ENCODE measurements at places on chromosomes 7 and 10.
A peak's percentile ranks its signal among the peaks of the same experiment; 100 is the strongest.

- DNase-seq = no peak
Observed at GRCh38 chr7:16417906-16418305, 3.4 kb downstream of the CRPPA start.

DNA sequence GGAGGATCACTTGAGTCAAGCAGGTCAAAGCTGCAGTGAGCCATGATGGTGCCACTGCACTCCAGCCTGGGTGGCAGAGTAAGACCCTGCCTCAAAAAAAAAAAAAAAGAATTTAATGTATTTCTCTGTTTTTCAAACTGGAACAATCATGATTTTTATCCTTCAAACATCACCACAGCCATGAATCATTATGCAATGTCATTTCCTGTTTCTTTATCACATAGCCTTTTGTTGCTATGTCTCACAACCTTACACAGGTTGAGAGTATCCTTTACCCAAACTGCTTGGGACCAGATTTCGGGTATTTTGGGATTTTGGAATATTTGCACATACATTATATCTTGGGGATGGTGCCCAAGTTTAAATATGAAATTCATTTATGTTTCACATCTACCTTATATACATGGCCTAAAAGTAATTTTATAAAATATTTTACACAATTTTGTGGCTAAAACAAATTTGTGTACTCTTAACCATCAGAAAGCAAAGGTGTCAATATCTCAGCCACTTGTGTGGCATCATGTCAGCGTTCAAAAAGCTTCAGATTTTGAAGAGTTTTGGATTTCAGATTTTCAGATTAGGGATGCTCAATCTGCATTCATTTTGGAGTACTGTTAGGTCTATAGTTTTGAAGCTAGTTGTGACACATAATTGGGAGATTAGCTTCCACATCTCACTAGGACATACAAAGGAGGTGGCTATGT, 8.2 kb downstream of the NT5C3A start:
- DNase-seq = no peak

DNA sequence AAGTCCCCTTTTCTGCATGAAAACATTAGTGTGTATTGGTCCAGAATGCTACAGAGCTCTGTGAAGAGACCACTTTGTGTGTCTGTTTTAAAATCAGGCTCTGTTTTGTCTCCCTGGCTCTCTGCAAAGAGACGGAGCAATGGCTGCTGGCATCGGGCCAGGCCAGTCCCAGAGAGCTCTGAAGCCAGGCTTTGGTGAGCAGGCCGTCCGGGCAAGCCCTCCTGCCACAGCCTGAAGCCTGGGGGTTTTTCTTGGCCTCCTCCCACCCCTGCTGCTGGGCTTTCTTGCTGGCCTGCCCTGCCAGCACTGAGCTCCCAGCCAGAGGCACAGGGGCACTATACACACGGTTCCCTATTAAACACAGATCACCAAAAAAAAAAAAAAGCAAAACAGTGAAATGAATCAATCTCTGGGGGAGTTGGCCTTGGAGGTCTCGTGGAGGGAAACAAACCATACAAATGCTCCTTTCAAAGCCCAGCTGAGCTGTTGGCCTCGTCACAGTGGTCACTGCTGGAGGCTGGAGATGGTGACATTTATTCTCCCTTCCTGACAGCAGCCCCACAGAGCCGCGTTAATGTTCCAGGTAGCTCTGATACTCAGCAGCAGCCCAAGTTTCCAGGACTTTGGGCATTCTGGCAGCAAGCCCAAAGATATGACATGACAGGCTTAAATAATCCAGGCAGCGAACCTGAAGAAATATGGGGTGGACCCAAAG, 237.2 kb downstream of the TCF7L2 start:
- DNase-seq = no peak

GRCh38 chr10:84314275-84314674, 14.1 kb upstream of the CCSER2 start:
- no peak for DNase-seq

- DNase-seq = peak; percentile 53
Observed at GRCh38 chr10:133132473-133133291, 27.3 kb upstream of the KNDC1 start.

DNA sequence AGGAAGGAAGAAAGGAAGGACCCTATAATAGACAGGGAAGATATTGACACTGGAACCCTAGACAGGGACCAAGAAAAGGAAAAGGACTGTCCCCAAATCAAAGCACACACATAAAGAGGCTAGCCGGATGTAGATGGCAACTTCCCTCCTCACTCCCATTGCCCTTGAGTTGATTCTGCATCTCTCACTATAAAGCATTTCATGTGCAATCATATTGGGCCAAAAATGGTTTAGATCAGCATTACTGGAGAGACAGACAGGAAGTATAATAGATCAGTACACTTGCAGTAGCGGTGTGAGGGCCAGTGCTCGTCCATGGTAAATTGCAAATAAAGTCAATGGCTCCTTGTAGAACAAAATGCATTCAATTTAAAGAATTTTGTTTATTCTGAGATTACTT, 8.4 kb downstream of the IFIT3 start:
- no peak for DNase-seq

DNA sequence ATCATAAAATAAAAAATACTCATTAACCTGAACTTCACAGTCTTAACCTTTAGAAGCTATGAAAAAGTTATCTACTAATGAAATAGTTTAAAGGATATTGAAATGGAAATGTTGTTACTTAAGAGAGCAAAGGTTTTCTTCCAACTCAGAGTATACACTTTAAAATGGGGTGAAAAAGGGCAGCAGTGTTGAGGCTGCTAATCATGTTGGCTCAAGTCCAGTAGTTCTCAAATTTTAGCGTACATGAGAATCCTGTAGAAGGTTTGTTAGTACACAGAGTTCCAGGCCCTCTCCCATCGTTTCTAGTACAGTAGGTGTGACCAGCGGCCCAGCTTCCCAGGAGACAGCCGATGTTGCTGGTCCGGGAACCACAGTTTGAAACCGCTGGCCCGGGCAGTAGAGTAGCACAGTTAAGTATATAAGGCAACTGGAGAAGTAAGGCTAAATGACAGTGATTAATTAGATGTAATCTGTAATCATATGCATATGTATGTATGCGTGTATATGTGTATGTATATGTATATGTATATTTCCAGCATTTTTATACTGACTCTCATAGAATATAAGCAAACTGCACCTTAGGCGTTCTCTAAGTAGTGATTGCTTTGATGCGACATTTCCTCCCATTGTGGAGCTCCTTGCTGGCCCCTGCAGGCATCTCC, 147.2 kb upstream of the PRR15 start:
- DNase-seq = no peak

DNA sequence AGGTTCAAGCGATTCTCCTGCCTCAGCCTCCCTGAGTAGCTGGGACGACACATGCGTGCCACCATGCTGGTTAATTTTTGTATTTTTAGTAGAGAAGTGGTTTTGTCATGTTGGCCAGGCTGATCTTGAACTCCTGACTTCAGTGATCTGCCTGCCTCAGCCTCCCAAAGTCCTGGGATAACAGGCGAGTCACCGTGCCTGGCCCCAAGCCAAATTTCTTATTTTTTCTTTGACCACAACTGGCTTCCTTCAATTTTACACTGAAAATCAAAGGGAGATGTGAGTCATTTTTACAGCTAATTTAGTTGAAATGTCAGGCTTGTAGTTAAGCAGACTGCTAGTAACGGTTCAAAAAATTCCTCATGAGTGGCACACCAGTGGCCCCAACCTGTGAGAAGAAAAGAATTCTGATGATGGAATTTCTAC, 7.8 kb downstream of the RNF216 start:
- DNase-seq = peak; percentile 66

DNA sequence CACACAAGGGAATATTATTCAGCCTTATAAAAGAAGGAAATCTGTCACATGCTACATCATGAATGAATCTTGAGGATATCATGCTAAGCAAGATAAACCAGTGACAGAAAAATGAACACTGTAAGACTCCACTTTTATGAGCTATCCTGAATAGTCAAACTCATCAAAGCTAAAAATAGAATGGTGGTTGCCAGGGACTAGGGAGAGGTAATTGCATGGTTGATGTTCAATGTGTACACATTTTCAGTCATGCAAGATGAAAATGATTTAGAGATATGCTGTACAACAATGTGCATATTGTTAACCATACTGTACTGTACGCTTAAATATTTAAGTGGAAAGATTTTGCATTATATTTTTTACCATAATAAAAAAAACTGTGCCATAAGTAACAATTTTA, 1349.1 kb downstream of the XPNPEP1 start:
- no peak for DNase-seq

- no peak for DNase-seq
Observed at GRCh38 chr10:24762966-24763623, 39.4 kb upstream of the ARHGAP21 start.

DNA sequence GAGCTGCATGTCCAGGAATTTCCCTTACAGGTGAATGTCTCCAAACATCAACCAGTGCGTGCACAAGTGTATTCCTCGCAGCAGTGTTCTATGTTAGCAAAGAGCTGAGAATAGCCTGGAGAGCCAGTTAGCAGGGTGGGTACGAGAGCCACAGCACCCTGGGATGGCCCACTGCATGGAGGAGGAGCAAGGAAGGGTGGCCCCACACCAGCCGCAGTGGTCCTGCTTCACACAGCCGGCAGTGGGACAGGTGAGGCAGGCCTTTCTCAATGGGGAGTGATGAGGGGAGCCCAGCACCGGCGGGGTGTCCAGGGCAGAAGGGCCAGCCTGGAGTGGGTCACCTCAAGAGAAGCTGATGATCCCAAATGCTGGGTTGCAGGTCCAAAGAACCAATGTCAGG, 240.7 kb downstream of the TCERG1L start:
- DNase-seq = peak; percentile 38

- DNase-seq = no peak
Observed at GRCh38 chr7:40474790-40475680, 340.2 kb downstream of the SUGCT start.

- DNase-seq = peak; percentile 89
Observed at GRCh38 chr10:77836299-77836820, 90.2 kb downstream of the DLG5 start.

DNA sequence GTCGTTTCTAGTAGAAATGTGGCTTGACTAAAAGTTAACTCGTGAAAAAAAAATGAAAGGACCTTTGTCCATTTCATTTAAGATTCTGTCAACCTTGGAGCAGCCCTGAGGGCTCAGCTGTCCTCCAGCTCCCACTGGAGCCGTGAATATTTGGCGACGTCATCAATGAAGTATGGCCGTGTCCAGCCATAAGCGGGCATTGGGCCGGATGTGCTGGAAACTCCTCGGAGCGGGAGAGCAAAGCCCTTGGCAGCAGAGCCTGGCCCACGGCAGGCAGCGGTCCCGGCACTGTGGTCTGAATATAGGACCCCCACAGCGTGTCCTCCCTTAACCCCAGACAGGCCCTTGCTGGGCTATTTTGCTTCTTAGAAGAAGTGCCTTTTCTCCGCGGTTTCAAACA, 50.0 kb downstream of the JAKMIP3 start:
- DNase-seq = peak; percentile 31

GRCh38 chr7:75866489-75867389, 12.1 kb upstream of the RHBDD2 start:
- peak; percentile 77 for DNase-seq

- DNase-seq = no peak
Observed at GRCh38 chr10:115129752-115130151, 36.6 kb downstream of the ATRNL1 start.

DNA sequence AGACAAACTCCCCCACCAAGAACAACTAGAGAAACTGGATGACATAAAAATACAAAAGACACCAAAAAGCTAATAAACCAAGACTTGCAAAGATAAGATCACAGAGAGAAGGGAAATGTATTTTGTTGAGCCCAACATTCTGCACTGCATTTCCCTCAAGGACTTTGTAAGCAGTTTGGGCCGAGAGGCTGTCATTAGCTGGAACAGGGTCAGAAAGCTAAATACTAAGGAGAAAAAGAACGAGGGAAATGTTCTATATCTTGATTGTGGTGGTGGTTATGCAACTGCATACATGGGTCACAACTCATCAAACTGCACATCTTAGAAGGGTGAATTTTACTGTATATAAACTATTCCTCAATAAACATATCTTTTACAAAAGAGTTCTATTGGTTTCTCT, 315.0 kb downstream of the IPMK start:
- no peak for DNase-seq

GRCh38 chr10:130509881-130510689, 373.9 kb downstream of the GLRX3 start:
- DNase-seq = no peak

DNA sequence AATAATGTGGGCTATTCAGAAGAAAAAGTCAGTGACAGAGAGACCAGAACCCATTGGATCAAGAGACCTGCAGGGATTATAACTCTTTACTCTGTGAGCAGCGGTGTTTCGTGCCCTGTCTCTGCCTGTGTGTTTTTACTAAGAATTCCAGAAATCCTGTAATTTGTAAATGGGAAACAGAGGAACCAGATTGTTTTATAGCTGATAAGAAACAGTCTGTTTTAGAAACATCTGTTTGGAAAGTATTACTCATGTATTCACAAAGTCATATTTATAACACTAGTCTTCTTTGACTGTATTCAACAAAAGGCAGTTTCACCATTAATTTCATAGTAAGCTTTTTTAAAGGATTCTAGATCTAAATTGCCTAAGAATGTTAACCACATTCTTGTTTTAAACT, 30.0 kb upstream of the VDAC2 start:
- DNase-seq = no peak

- no peak for DNase-seq
Observed at GRCh38 chr10:54702583-54703485, 98.2 kb downstream of the PCDH15 start.

DNA sequence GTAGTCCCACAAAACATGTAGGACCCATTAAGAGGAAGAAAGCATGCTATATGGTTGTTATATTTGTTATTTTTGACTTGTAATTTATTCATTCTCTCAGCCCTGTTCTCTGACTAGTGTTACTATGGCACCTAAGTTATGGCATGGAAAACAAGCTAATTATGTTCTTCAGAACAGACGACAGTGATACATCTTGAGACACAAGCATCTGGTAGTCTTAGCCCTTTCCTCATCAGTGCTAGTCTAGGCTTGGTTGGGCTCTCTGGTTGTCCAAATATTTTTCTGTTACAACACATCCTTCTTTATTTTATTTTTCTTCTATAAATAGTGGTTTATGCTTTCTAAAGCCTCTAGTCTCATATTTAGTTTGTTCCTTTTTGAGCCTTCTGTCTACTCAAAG, 308.3 kb upstream of the KAT6B start:
- no peak for DNase-seq

DNA sequence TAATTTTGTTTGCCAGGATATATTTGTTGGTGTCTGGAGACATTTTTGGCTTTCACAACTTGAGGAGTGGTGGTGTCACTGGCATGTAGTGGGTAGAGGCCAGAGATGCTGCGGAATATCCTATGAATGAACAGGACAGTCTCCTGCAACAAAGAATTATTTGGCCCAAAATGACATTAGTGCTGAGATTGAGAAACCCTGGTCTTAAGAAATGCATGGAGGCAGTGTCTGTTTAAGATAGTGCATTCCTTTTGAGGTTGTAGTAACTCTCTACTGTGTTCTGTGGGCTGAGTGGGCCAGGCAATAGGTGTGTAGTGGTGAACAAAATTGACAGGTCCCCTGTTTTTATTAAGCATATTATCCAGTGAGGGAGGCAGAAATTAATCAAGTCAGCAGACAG, 165.5 kb downstream of the CDK14 start:
- no peak for DNase-seq

GRCh38 chr10:126525326-126525725, 137.0 kb upstream of the ADAM12 start:
- DNase-seq = no peak
